ENCODE measurements at places on chromosomes 13 and 19. TPM values are rescaled to one million over a fixed set of nuclear protein-coding genes. Genes with fewer than 3 reads are reported as not detected.

DNA sequence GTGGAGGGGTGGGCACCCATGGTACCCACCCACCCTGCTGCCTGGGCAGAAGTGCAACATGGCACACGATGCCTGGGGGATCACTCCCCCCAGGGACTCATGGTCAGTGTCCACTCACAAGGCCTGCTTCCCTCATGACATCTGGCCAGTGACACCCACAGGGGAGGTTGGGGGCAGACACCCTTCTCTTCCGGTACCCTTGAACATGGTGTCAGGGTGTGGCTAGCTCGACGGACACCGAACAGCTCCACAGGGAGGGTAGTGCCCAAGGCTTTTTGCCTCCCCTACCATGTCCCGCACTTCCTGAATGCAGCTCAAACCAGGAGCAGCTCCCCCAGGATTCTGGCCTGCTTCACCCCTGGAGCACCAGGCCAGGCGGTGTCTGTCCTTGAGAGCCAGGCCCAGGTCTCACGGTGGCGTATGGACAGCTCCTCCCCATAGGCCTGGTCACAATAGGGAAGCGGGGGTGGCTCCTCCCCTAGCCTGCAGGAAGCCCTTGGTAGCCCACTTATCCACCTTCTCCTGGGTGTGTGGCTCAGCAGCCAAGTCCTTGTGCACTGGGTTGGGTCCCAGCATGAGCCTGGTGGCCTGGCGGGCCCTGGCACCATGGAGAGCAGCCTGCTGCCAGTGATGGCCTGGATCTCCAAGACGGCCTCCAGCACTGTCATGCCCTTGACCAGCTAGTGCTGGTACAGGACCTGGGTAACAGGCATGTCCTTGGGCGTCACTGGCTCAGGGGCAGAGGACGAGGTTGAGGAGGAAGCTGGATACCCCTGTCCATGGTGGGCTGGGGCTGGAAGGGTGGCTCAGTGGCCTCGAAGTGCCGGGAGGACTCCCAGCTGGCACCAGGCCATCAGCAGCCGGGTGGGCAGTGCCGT lies 7.8 kb downstream of the ACP4 start:
- peaks cover 13% of the 10 kb centered on the region for H3K36me3 ChIP-seq
- H3K4me1 ChIP-seq = peaks cover 10% of the 10 kb centered on the region
- no peak overlapping the region for H3K27ac ChIP-seq
- H3K27me3 ChIP-seq = no peaks in the 10 kb centered on the region

DNA sequence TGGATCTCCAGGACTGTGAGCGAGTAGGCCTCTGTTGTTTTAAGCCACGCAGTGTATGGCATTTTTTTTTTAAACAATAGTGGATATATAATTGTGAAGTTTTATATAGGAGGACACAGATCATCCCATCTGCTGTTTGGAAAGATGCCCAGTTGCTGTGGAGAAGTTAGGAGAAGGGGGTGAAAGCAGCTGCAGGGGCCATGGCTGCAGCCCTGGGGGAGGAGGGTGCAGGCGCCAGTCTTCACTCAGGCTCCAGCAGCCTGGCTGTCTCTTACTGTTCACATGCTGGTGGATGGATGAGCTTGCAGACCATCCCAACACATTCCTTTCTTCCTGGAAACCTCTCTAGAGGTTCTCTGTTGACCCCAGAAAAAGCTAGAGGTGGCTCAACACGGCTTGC lies 242.3 kb downstream of the TEX29 start:
- DNase-seq = no peak
- H3K4me1 ChIP-seq = no peaks in the 10 kb centered on the region
- no peaks in the 10 kb centered on the region for H3K36me3 ChIP-seq
- H3K4me3 ChIP-seq = no peak overlapping the region

- no peak for DNase-seq
- no peaks in the 10 kb centered on the region for H3K36me3 ChIP-seq
- H3K27ac ChIP-seq = no peak overlapping the region
Observed at GRCh38 chr13:111557921-111558699, 237.7 kb downstream of the TEX29 start.

- no peaks in the 10 kb centered on the region for H3K36me3 ChIP-seq
- H3K27me3 ChIP-seq = no peaks in the 10 kb centered on the region
- peaks cover 47% of the 10 kb centered on the region for H3K4me1 ChIP-seq
Observed at GRCh38 chr13:98486412-98486811, 90.5 kb downstream of the STK24 start.

GRCh38 chr19:54523403-54523802 lies 20.8 kb downstream of the LAIR2 start:
- H3K4me3 ChIP-seq = no peak overlapping the region
- H3K27ac ChIP-seq = no peak overlapping the region
- no peaks in the 10 kb centered on the region for H3K27me3 ChIP-seq

- peak overlapping the region; percentile 61 for H3K4me3 ChIP-seq
- peak; percentile 71 for DNase-seq
- peak overlapping the region; percentile 91 for H3K27ac ChIP-seq
Observed at GRCh38 chr13:97142452-97142851, 79.7 kb upstream of the MBNL2 start.

- H3K27ac ChIP-seq = no peak overlapping the region
- no peaks in the 10 kb centered on the region for H3K4me1 ChIP-seq
- H3K27me3 ChIP-seq = no peaks in the 10 kb centered on the region
- H3K36me3 ChIP-seq = no peaks in the 10 kb centered on the region
- DNase-seq = no peak
- H3K4me3 ChIP-seq = no peak overlapping the region
Observed at GRCh38 chr13:53351021-53351420, 322.4 kb downstream of the OLFM4 start.

GRCh38 chr19:33558151-33558550 lies 36.6 kb upstream of the PEPD start:
- H3K27ac ChIP-seq = no peak overlapping the region
- no peak for DNase-seq
- H3K36me3 ChIP-seq = no peaks in the 10 kb centered on the region
- no peaks in the 10 kb centered on the region for H3K4me1 ChIP-seq
- H3K27me3 ChIP-seq = no peaks in the 10 kb centered on the region
- no peak overlapping the region for H3K4me3 ChIP-seq

- H3K36me3 ChIP-seq = no peaks in the 10 kb centered on the region
- 0 out of 2 replicates have a peak, but pooled peaks cover 4% of the 10 kb centered on the region for H3K4me1 ChIP-seq
- no peak overlapping the region for H3K4me3 ChIP-seq
- H3K27me3 ChIP-seq = no peaks in the 10 kb centered on the region
- DNase-seq = no peak
- no peak overlapping the region for H3K27ac ChIP-seq
Observed at GRCh38 chr19:10006752-10007323, 3.5 kb downstream of the COL5A3 start.

DNA sequence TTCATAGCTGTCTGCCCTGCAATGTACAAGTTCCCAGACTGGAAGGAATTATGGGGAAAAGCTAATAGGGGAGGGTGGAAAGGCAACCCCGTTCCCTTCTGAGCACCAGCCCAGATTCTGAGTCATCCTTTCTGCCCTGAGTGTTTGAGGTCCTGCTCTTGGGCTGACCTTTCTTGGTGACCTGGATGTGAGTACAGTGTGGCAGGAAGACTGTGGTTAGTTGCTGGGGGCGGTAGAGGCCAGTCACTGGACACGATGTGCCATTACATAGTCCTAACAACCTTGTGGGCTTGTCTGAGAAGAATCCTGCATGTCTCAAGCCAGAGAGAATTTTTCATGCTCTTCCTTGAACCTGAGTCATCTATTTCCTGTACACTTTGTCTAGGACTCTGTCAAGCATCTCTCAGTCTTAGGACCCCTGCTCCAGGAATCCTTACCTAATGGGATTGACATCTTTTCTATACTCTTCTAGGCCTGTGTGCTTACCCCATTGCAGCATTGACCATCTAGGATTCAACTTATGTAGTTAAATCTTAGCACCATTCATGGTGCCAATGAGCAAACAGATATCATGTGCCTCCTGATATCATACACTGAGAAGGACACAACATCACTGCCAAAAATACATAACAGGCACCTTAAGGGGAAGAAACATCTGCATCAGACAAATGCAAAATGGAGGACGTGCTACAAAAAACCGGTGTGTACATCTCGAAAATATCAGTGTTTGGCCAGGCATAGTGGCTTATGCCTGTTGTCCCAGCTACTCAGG lies 8.1 kb upstream of the ANGPTL4 start:
- no peaks in the 10 kb centered on the region for H3K27me3 ChIP-seq
- H3K4me1 ChIP-seq = peaks cover 13% of the 10 kb centered on the region
- no peak overlapping the region for H3K27ac ChIP-seq
- no peak overlapping the region for H3K4me3 ChIP-seq

- H3K4me1 ChIP-seq = peaks cover 11% of the 10 kb centered on the region
- DNase-seq = no peak
- H3K36me3 ChIP-seq = no peaks in the 10 kb centered on the region
- H3K27ac ChIP-seq = no peak overlapping the region
Observed at GRCh38 chr13:53104136-53104535, 75.5 kb downstream of the OLFM4 start.

- no peak overlapping the region for H3K4me3 ChIP-seq
- no peak for DNase-seq
- no peak overlapping the region for H3K27ac ChIP-seq
- H3K4me1 ChIP-seq = no peaks in the 10 kb centered on the region
- no peaks in the 10 kb centered on the region for H3K27me3 ChIP-seq
- no peaks in the 10 kb centered on the region for H3K36me3 ChIP-seq
Observed at GRCh38 chr13:98406971-98407370, 169.9 kb downstream of the STK24 start.

DNA sequence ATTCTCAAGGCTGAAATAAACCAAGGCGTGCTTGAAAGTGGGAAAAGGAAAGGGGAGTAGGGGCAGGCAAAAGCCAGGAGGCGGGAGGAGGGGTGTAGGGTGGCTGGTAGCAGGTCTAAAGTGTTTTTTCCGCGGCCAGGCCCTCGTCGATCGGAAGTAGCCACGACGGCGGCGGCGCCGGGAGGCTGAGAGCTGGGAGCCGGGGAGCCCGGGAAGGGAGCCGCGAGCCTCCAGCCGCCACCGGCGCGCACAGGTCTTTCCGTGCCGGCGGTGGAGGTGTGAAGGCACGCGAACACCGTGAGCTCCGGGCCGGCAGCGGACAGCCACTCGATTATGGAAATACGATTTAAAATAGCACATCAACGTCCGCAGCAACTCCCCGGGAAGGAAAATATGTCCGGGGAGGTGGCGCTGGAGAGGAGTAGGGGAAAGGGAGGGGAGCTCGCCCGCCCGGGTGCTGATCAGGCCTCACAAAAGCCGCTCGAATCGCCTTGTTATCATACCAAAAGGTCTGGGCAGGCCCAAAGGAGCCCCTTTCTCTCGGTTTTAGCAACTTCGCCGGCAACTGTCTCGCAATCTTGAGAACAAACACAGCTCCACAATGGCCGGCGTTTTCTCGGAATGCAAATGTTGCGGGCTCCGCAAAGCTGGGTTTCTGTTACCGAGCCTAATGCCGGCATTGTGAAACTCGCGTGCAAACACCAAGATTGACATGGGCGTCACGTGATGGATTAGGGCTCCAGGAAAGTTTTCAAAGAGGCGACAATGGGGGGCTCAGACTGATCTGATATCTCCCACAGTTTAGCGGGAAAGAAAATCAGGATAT lies 2.9 kb upstream of the PCDH8 start:
- H3K4me1 ChIP-seq = no peaks in the 10 kb centered on the region
- peak; percentile 63 for DNase-seq
- peak overlapping the region; percentile 83 for H3K27ac ChIP-seq
- no peaks in the 10 kb centered on the region for H3K27me3 ChIP-seq

- H3K36me3 ChIP-seq = no peaks in the 10 kb centered on the region
- no peaks in the 10 kb centered on the region for H3K27me3 ChIP-seq
- no peak overlapping the region for H3K4me3 ChIP-seq
- H3K4me1 ChIP-seq = no peaks in the 10 kb centered on the region
Observed at GRCh38 chr13:94311893-94312292, 167.6 kb downstream of the DCT start.

DNA sequence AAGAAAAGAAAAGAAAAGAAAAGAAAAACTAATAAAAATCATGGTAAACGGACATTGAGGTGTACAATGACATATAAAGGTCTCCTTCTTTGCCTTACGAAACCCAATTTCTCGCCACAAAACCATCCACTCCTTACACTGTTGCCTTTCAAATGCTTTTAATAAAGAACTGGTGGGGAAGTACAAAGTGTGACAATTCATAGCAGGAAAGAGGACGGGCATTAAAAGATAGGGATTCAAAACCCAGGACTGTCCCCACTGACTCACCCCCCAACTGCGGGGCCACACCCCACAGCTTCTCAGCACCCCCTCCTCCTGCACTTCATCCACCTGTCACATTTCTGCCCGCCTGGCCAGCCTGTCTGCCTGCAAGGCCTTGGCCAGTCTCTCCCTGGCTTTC lies 2.4 kb downstream of the MBD3L2B start:
- no peaks in the 10 kb centered on the region for H3K4me1 ChIP-seq
- no peaks in the 10 kb centered on the region for H3K27me3 ChIP-seq
- no peak overlapping the region for H3K4me3 ChIP-seq
- H3K27ac ChIP-seq = no peak overlapping the region

DNA sequence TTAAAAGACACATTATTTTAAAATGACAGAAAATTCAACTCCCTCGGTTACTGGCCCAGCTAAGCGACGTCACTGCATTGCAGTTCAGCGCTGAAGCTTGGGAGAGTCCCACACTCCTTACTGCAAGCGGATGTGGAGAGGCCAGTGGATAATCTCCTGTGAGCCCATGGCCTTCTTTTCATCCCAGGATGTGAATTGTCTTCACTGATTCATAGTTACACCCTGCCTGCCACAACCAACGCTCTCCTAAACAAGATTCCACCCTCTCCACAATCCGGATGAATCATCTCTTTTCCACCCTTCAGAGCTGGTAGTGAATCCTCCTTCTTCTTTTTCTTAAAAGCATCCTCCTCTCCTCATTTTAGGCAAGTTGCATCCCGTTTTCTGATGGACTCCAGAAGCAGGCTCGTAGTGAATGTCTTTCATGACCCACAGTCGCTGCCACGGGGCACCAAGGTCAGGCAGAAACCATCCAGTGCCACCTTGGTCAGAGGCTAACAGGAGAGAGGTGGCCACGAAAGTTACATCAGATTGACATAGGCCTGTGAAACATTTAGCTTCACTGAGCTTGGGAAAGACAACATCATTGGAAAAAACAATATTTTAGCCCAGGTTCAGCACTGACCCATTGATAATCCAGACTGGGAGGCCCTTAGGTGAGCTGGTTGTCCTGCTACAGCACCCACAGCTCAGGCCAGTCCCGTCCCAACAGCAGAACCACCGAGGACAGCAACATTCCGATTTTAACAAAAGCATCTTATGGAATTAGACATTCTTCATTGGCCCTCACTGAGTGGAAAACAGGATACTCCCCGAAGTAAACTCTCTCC lies 2.0 kb downstream of the GJB2 start:
- DNase-seq = no peak
- 0 out of 2 replicates have a peak, but pooled peaks cover 6% of the 10 kb centered on the region for H3K4me1 ChIP-seq
- no peak overlapping the region for H3K27ac ChIP-seq
- no peaks in the 10 kb centered on the region for H3K36me3 ChIP-seq
- peaks cover 1% of the 10 kb centered on the region for H3K27me3 ChIP-seq
- no peak overlapping the region for H3K4me3 ChIP-seq

The MYO1F gene
- total RNA-seq = 0.25 TPM

The IRS2 gene
- 5.4 TPM for total RNA-seq

The PLVAP gene
- total RNA-seq = not detected

The LYPD3 gene
- 2.2 TPM for total RNA-seq

The PRSS57 gene
- total RNA-seq = not detected

The ZIC2 gene
- total RNA-seq = 1.3 TPM

The NXNL1 gene
- total RNA-seq = not detected

The ZNF235 gene
- 9.5 TPM for total RNA-seq

The SLITRK6 gene
- 0.61 TPM for total RNA-seq
